ENCODE measurements at places on chromosomes 11 and 22.
A peak's percentile ranks its signal among the peaks of the same experiment; 100 is the strongest.

DNA sequence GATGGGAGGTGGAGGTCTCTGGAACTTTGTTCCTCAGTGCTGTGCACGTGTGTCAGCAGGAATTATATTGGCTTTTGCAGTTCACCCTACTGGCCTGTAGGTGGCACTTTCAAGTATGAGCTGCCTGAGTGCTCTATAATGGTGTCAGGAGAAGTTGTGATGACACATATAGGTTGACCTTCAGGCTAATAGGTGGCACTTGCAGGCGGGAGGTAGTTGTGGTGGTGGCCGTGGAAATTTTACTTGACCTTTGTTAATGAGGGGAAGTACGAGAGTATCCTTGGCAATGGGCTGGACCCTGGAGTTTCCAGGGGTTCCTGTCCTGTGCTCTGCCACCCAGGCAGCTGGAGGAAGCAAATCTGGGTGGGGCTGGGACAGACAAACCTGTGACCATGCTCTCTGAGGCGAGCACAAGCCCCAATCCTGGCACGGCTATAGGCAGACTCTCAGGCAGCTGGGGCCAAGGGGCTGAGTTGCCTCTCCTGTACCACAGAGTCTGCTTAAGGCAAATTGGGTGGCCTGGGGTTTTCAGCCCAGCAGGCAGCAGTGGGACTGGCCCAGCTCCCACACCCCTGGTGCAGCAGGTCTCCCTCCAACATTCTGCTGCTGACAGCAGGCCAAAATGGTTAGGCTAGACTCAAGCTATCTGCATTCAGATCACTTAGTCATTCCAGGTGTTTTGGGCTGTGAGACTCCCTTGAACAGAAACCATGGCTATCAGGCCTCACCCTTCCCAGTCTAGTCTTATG, 147.5 kb upstream of the CTSC start:
- peak; percentile 47 for DNase-seq

GRCh38 chr11:38219636-38220035, 1621.6 kb upstream of the RAG2 start:
- no peak for DNase-seq

GRCh38 chr11:39374963-39375698, 2084.3 kb downstream of the LRRC4C start:
- DNase-seq: peak; percentile 15

GRCh38 chr11:112388496-112388895, 127.8 kb upstream of the PLET1 start:
- no peak for DNase-seq

All from amniotic epithelial cell (primary cell).